ENCODE measurements at places on chromosomes 6 and 20.
A peak's percentile ranks its signal among the peaks of the same experiment; 100 is the strongest.

GRCh38 chr20:4973330-4974097, 27.8 kb downstream of the SLC23A2 start:
- ATAC-seq, result peak; percentile 97
- H3K27me3 ChIP-seq, result no peaks in the 10 kb centered on the region
- peaks cover 50% of the 10 kb centered on the region for H3K4me1 ChIP-seq

- no peak overlapping the region for H3K27ac ChIP-seq
- H3K27me3 ChIP-seq, result no peaks in the 10 kb centered on the region
- H3K36me3 ChIP-seq, result peaks cover 20% of the 10 kb centered on the region
- peak; percentile 51 for ATAC-seq
Measured at GRCh38 chr20:46681032-46681854, 8.0 kb downstream of the TP53RK start.

DNA sequence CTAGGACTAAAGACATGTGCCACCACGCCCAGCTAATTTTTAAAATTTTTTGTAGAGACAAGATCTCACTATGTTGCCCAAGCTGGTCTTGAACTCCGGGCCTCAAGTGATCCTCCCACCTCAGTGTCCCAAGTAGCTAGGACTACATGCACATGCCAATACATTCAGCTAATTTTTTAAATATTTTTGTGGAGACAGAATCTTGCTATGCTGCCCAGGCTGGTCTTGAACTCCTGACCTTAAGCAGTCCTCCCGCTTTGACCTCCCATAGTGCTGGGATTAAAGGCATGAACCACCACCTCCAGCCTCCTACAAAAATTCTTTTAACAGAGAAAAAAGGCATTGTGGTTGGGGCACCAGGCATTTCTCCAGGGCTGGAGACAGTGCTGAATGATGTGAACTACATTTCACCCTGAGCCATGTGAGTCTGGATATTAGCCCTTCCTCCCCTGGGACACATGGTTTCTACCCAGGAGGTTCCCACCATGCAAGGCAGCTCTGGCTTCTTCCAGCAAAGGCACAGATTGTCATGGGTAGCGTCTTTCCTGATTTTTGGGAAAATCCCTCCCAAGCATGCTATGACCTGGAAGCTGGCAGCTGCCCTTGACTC, 36.3 kb upstream of the CMTR1 start:
- H3K4me3 ChIP-seq, result no peak overlapping the region
- H3K4me1 ChIP-seq, result no peaks in the 10 kb centered on the region
- H3K36me3 ChIP-seq, result peaks cover 5% of the 10 kb centered on the region
- no peak overlapping the region for H3K27ac ChIP-seq
- H3K27me3 ChIP-seq, result no peaks in the 10 kb centered on the region

DNA sequence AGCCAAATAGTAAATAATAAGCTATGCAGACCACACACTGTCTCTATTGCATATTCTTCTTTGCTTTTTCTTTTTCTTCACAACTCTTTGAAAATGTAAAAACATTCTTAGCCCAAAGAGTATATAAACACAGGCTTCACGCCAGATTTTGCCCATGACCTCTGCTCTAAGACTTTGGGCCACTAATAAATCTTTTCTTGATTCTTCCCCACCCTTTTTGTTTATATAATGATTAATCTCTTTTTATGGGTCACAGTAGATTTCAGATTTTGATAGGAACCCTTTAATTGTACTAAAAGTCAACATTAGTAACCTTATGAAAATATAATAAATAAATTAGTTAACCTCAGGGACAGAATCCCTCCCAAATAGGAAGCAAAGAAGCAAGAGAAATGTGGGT, 15.8 kb upstream of the ENPP5 start:
- no peak overlapping the region for H3K27ac ChIP-seq
- no peak overlapping the region for H3K4me3 ChIP-seq
- no peak for ATAC-seq
- peaks cover 27% of the 10 kb centered on the region for H3K27me3 ChIP-seq
- H3K36me3 ChIP-seq, result no peaks in the 10 kb centered on the region

GRCh38 chr20:64050261-64051032, 1.0 kb upstream of the SOX18 start:
- no peak overlapping the region for H3K27ac ChIP-seq
- H3K4me3 ChIP-seq, result no peak overlapping the region
- no peak for ATAC-seq
- H3K27me3 ChIP-seq, result peaks cover 83% of the 10 kb centered on the region

- no peaks in the 10 kb centered on the region for H3K4me1 ChIP-seq
- no peak overlapping the region for H3K4me3 ChIP-seq
- H3K27ac ChIP-seq, result no peak overlapping the region
- no peaks in the 10 kb centered on the region for H3K36me3 ChIP-seq
- ATAC-seq, result no peak
Measured at GRCh38 chr20:12824328-12825225, 184.2 kb upstream of the SPTLC3 start.

- H3K27ac ChIP-seq, result no peak overlapping the region
- no peaks in the 10 kb centered on the region for H3K36me3 ChIP-seq
- H3K4me3 ChIP-seq, result no peak overlapping the region
- H3K27me3 ChIP-seq, result peaks cover 18% of the 10 kb centered on the region
- ATAC-seq, result no peak
Measured at GRCh38 chr6:84282550-84282949, 55.1 kb upstream of the CEP162 start.

DNA sequence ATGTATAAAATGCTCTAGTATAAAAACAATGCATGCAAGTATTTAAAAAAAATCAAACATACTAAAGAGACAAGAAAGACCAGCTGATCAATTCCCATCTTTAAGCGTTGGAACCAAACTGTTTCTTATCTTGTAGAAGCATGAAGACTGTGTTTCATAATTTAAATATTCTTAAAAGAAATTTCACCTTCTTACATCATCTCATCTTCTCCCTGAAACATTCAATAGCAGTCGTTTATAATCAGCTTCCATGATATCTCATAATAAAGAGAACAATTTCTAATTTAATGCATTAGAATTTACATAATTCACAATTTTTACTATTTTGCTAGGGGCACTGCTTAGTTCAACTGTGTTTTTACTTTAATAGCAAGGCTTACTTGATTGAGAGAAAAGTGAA, 468.1 kb upstream of the MARCKS start:
- peaks cover 6% of the 10 kb centered on the region for H3K4me1 ChIP-seq
- H3K27me3 ChIP-seq, result no peaks in the 10 kb centered on the region
- no peaks in the 10 kb centered on the region for H3K36me3 ChIP-seq
- no peak for ATAC-seq
- H3K27ac ChIP-seq, result no peak overlapping the region
- no peak overlapping the region for H3K4me3 ChIP-seq

DNA sequence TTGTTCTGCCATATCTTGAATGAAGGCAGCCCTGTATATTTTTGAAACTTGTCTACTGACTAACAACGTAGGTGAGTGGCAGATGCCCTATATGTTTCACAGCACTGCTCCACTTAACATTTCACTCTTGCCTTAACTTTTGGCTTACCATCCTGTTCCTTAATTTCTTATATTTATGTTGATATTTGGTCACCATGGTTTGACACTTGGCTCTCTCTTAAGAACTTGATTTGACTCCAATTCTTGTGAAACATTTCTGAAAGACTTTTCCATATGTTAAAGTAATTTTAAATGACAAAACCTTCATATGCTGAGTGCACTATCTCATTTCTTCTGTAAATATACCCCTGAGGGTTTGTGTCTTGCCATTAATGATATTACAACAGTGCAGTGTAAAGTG, 434.3 kb upstream of the IMPG1 start:
- no peaks in the 10 kb centered on the region for H3K27me3 ChIP-seq
- H3K4me3 ChIP-seq, result no peak overlapping the region
- no peaks in the 10 kb centered on the region for H3K4me1 ChIP-seq
- no peak for ATAC-seq
- H3K27ac ChIP-seq, result no peak overlapping the region

- peaks cover 8% of the 10 kb centered on the region for H3K4me1 ChIP-seq
- peaks cover 11% of the 10 kb centered on the region for H3K36me3 ChIP-seq
- H3K27me3 ChIP-seq, result no peaks in the 10 kb centered on the region
- H3K4me3 ChIP-seq, result no peak overlapping the region
Measured at GRCh38 chr20:25437153-25437581, 29.7 kb downstream of the GINS1 start.

GRCh38 chr6:156807795-156808194, 30.6 kb downstream of the ARID1B start:
- no peaks in the 10 kb centered on the region for H3K27me3 ChIP-seq
- H3K4me1 ChIP-seq, result peaks cover 91% of the 10 kb centered on the region
- H3K36me3 ChIP-seq, result peaks cover 33% of the 10 kb centered on the region
- no peak overlapping the region for H3K4me3 ChIP-seq
- ATAC-seq, result no peak
- H3K27ac ChIP-seq, result peak overlapping the region; percentile 59

- H3K4me3 ChIP-seq, result no peak overlapping the region
- no peaks in the 10 kb centered on the region for H3K36me3 ChIP-seq
- H3K27me3 ChIP-seq, result peaks cover 75% of the 10 kb centered on the region
- no peak overlapping the region for H3K27ac ChIP-seq
Measured at GRCh38 chr20:57288651-57289277, 22.3 kb upstream of the BMP7 start.

DNA sequence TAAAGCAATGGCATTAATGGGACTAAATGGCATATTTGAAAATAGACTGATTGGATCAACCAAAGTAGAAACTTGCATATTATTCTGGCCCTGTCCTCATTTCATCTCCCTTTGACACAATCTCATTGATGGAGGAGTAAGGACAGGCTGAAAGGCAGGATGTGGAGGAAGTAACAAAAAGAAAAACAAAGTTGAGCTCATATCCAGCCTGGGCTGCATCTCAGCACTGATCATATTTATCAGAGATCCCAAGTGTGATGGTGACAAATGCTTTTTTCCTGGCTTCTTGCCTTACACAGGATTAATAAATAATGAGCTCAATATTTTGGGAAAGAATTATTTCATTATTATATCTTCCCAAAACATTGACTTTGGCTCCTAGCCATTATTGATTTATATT, 622.7 kb downstream of the CD109 start:
- H3K4me3 ChIP-seq, result no peak overlapping the region
- ATAC-seq, result no peak
- no peak overlapping the region for H3K27ac ChIP-seq
- no peaks in the 10 kb centered on the region for H3K36me3 ChIP-seq
- no peaks in the 10 kb centered on the region for H3K4me1 ChIP-seq

GRCh38 chr6:42727087-42727611, 4.8 kb upstream of the PRPH2 start:
- peaks cover 22% of the 10 kb centered on the region for H3K4me1 ChIP-seq
- no peak for ATAC-seq
- H3K27me3 ChIP-seq, result no peaks in the 10 kb centered on the region
- peak overlapping the region; percentile 92 for H3K27ac ChIP-seq

- no peaks in the 10 kb centered on the region for H3K36me3 ChIP-seq
- H3K27ac ChIP-seq, result no peak overlapping the region
- ATAC-seq, result no peak
- no peaks in the 10 kb centered on the region for H3K4me1 ChIP-seq
- no peak overlapping the region for H3K4me3 ChIP-seq
- H3K27me3 ChIP-seq, result peaks cover 19% of the 10 kb centered on the region
Measured at GRCh38 chr6:127107916-127108315, 10.6 kb upstream of the RSPO3 start.

DNA sequence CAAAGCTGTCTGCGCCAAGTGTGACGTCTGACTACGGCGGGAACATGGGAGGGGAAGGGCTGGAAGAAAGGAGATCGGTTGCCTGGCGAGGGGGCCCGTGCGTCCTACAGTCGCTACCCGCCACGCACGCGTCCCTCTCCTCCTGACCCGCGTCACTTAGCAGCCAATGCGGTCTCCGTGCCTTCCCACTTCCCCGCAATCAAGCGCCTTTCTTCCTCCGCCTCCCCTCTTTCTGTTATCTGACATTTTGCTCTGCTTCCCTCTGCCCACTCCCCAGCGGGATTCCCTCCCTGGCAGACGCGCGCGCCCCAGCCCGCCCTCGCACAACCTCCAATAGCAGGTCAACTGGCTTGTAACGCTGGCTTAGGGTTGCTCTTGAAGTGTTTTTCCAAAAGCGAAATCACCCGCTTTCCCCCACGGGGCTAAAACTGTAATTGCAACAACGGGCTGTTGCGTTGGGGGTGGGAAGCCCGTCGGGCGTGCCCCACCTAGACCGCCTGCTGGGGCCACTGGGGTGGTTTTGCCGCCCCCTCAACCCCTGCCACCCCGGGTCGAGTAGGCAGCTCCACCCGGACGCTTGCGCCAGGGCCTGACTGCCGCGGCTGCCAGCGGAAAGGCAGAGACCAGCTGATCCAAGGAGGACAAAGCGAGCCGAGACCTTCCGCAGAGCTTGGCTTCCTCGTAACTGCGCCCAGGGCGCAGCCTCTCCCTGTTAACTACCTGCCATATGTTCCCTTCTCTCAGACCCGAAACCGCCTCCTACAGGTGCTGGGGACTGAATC, 6.2 kb upstream of the SOX4 start:
- peaks cover 17% of the 10 kb centered on the region for H3K27me3 ChIP-seq
- peak overlapping the region; percentile 83 for H3K27ac ChIP-seq
- ATAC-seq, result peak; percentile 25
- H3K4me1 ChIP-seq, result peaks cover 19% of the 10 kb centered on the region

DNA sequence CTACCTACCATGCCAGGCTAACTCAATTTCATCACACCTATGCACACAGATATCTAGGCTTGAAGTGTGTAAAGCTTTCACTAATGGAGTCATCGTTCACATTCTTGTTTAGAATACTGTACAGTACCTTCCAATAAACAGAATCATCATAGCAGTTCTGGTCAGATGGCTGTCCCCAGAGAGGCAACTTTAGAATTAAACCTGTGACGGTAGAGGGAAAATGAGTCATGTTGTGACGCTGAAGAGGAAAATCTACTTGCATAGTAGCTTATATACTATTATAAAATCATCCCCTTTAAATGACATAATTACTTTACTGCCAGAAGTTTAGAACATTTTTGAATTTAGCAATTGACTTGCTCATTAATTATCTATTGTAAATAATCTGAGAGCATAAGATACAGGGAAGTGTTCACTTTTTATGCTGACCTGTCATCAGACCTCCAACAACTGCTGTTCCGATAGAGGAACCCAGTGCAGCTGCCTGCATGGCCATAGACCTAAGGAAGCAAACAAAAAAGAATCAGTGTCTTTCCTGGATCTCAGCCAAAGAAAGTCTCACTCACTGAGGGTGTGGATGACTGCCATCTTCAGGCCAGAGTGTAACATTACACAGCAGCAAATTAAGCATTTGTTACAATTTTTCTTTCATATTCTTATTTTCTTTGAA, 29.8 kb downstream of the RHAG start:
- H3K27ac ChIP-seq, result no peak overlapping the region
- H3K27me3 ChIP-seq, result no peaks in the 10 kb centered on the region
- H3K36me3 ChIP-seq, result no peaks in the 10 kb centered on the region
- peak; percentile 55 for ATAC-seq

DNA sequence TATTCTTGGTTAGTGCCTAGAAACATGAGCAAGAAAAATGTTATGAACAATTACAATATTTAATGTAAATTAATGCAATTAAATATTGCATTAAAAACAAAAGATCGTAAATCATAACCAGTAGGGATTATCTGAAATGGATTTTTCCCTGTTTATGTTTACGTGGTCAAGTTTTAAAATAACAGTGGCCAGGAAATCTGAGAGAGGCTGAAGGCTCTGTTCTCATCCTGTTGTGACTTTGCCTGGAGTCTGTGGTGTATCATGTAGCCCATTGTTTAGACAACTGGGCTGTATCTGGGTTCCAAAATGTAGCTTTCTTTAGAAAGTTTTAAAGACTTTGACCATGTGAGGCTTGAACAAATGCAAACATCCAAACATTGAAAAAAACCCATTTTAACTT, 2.4 kb downstream of the MYO6 start:
- H3K36me3 ChIP-seq, result no peaks in the 10 kb centered on the region
- peaks cover 27% of the 10 kb centered on the region for H3K4me1 ChIP-seq
- H3K4me3 ChIP-seq, result no peak overlapping the region
- H3K27ac ChIP-seq, result no peak overlapping the region
- ATAC-seq, result no peak

- no peak overlapping the region for H3K27ac ChIP-seq
- no peaks in the 10 kb centered on the region for H3K36me3 ChIP-seq
- peaks cover under 1% of the 10 kb centered on the region for H3K27me3 ChIP-seq
- no peak overlapping the region for H3K4me3 ChIP-seq
- peak; percentile 17 for ATAC-seq
Measured at GRCh38 chr6:79717989-79718388, 86.9 kb downstream of the SH3BGRL2 start.
